GDM1 (cell line): ENCODE measurements at places on chromosomes 12 and 14.
A peak's percentile ranks its signal among the peaks of the same experiment; 100 is the strongest.

DNA sequence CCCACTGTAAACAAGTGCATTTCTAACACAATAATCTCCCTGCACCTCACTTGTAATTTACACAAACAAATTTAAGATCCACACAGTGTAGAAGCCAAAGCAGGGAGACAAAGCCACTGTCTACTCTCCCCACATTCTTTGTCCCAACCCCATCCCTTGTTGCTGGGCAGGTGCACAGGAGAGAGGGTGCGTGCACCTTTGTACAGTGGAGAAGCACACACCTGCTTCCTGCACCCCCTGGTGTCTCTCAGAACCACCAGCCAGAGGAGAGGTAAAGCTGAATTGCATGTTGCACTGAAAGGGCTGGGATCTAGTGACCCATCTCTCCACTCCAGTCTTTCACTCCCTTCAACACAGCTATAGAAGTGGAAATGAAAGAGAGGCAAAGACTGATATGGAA, 51.4 kb upstream of the IFNG-AS1 start:
- no peak for DNase-seq

DNA sequence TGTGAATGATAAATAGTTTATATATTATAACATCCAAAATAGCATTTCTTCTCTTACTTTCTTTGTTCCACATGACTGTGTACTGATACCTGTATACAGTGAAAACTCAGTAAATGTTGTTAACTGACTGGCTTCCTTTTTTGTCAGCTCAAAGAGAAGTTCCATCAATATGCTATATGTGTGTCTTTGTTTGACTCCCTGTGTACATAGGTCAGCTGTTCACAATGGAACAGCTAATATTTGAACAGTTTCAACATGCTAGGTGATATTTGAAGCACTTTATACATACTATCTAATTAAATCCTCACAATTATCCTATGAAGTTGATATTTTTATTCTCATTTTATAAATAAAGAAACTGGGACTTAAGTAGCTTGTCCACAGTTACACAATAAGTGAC, 15.3 kb upstream of the KICS2 start:
- DNase-seq = no peak

DNA sequence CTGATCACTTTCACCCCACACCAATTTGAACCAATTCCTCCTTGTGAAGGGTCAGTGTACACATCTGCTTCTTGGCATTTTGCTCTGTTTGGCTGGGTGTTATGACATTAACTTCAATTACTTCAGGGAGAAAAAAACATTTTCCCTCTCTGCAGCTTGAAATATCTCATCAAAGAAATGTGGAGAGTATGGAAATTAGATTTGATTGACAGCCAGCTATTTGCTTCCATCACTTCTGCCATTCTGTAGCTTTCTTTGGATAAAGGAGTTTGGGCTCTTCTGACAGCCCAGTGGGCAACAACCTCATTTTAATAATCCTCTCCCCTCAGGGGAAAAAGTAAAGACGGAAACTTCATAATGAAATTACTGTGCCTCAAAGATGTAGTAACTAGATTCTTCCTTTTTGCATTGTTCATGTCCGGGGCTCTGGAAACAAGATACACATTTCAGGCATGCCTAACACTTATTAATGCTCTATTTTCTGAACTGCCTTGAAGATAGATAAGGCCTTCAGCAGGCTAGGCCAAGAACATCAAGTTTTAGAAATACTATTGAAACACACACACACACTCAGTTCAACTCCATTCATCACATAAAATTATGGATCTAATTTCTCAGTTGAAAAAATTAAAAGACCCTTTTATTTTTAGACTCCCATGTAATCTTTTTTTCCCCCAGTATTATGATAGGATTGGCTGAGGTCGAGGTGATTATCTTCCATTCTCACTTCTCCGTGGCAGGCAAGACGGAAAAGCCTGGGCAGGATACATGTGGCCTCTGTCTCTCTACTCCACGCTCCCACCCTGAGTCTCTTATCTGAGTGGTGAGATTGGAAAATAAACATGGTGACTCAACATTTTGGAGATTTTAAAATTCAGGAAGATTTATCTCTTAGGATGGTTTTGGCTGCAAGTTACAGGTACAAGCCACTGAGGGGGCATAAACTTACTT, 10.3 kb upstream of the GPHB5 start:
- no peak for DNase-seq

- no peak for DNase-seq
Measured at GRCh38 chr12:26869104-26869494, 36.1 kb upstream of the ITPR2 start.

GRCh38 chr12:57795354-57795753, 12.8 kb downstream of the TSFM start:
- DNase-seq = no peak

DNA sequence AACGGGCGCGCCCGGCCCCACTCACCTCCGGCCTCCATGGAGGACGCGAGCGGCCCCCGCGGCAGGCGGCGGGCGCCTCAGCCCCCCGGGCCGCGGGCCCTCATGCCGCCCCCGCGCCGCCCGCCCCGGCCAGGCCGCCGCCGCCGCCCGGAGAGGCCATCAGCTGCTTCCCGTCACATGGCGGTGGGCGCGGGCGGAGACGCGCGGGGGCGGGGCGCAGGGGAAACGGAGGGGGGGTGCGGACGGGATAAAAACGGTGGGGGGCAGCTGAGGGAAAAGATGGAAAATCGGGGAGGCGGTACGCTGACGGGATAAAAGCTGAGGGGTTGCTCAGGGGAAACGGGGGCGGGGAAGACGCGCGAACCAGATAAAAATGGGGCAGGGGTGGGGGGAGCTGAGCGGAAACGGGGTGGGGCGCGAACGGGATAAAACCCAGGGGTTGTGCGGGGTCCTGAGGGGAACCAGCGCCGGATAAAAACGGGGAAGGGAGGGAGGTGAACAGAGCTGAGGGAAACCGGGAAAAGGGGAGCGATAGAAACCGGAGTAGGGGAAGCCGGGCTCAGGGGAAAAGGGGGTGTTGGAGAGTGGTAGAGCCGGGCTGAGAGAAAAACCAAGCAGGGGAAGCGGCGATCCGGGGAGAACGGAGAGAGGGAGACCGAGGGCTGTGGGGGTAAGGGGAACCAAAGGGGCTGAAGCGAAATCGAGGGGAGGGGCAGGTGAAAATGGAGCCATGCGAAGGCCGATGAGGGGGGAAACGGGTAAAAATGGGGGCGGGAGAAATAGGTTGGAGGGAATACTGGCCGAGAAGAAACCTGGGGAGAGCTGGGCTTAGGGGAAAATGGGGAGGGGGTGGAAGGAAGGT, at the start of gene WSB2:
TSS of gene WSB2 (minus strand) at position 169 of the 862 bp plus-strand sequence. CDS start at position 38, 131 bp downstream.
- no peak for DNase-seq

GRCh38 chr14:52961060-52961639, 10.3 kb upstream of the FERMT2 start:
- peak; percentile 11 for DNase-seq

GRCh38 chr12:2876431-2877046, 435 bp downstream of the FOXM1 start:
- peak; percentile 55 for DNase-seq

GRCh38 chr12:10406725-10407124, 2.8 kb downstream of the KLRC4 start:
- DNase-seq = no peak

DNA sequence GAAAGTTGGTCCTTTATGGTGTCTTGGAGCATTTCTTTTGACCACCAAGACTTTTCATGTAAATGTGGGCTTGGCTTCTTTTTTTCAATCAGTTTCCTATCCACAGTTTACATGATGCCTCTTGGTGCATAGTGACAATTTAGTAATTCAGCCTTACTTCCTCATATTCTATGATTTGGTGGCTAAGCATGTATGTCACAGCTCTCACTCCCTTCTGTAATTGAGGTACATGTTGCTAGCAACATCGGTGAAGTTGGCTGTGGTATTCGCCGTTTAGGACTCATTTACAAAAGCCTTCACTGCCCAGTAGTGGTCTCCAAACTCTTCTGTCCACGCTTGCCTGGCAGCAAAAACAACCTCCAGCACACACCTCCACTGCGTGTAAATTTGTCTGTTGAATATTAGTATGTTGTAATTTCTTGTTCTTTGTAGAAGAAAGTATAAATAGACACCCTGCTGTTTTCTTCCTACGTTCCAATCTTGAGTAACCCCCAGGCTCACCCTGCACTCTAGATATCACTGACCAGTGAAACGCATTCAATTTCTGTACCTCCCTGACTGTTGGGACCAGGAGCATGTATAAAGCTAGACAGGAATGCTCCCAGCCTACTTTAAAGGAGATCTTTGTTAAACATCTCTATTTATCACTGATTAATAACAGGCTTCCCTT, 90.4 kb downstream of the PPP2R5C start:
- no peak for DNase-seq

DNA sequence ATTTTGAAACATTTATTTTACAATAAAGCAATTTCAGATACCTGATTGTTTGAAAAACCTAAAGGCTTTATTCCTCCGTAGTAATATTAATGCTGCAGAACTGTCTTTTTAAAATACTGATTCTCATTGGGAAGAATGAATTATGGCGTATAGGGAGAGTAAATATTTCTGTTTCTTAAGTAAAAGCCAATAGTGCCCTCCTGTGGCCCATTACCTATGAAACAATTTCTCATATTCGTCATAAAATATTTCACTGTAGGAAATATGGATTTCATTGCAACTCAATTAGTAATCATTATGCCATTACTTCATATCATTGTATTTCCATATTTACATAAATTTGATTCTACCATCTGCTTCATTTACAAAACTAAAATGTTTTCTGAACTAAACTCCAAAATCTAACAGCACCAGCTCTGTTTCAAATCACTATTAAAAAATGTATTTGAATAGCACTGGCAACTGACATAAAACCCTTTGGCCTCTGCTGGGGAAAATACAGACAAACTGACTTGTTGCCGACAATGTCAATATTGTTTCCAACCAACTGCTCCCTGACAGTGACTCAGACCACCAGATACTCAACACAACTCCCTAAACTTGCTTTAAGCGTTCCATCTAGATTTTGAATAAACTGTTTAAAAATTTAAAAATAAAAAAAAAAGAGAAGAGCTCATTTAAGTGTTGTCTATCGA, 290.3 kb downstream of the NAV3 start:
- DNase-seq = no peak

DNA sequence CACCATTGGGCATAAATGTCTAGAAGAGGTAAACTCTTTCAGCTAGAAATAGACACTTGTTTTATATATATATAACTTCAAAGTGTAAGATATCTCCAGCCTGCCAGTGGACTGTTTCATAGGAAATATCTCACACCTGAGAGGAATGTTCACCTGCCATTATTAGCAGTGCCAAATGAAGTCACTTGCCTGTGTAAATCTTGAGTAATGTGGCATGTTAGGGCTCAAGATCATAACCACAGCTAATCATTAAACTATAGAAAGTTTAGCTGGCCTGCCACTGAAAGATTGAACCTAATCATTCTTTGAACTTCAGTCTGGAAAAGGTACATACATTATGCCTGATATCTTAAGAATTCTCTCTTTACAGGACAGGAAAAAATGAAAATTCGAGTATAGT, 25.5 kb upstream of the KCNJ8 start:
- DNase-seq = no peak

DNA sequence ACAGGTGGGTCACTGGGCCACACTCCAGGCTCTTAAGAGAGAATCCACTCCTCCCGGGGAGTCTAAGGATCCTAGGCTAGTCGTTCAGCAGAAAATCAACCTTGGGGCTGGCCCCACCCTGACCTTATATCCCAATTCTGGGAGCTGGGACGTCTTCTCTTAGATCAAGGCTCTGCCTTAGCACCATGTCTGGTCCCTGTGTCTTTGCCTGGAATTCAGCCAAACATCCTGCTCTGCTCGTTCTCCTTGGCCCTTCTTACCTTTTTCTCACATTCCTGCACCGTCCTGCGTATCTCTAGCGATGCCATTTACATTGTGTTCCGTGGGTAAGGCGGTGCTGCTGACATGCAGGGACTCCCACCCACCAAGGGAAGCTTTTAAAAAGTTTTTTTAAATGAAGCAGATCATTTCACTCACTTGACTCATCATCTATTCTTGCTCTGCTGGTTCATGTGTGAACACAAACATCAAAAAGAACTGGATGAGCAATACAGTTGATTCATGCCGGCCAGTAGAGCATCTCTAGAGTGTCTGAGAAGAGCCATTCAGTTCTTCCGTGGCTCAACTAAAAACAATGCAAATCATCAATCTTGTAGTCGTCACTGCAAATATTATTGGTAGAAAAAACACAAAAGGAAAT, 50.2 kb downstream of the KCNK13 start:
- no peak for DNase-seq

DNA sequence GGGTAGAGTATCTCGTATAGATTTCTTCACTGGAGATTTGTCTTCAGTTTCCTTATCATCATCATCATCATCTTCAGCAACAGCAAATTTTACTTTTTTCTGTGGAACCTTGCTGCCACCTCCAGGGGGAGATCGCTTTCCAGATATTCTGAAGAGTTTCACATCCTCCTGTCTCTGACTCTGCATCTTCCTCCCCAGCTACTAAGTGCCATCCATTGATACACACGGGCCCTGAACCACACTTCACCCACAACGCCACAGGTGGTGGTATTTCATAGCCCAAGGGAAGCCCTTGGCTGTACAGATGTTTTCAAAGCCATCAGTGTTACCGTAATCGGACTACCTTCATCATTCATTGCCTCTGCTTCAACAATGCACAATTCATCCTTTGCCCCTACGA, 82.2 kb downstream of the PPP2R5C start:
- DNase-seq = no peak

DNA sequence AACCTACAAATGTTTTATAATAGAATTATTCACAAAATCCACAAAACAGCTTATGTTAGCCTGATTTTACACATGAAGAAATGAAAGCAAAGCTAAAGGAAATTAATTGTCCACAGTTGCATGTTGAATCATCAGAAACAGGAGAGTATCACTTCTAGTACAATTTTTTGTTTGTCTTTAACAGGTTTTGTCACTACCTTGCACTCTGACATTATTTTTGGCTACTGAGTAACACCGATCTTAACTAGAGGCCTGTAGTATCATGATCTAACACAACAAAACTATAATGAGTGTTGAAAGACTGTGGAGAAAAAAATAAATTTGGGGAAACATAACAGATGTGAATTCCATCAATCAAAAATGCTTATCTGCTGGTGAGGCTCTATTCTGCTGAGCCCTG, 60.1 kb downstream of the TAOK3 start:
- no peak for DNase-seq

GRCh38 chr12:85155791-85156190, 119.6 kb downstream of the LRRIQ1 start:
- DNase-seq = no peak

DNA sequence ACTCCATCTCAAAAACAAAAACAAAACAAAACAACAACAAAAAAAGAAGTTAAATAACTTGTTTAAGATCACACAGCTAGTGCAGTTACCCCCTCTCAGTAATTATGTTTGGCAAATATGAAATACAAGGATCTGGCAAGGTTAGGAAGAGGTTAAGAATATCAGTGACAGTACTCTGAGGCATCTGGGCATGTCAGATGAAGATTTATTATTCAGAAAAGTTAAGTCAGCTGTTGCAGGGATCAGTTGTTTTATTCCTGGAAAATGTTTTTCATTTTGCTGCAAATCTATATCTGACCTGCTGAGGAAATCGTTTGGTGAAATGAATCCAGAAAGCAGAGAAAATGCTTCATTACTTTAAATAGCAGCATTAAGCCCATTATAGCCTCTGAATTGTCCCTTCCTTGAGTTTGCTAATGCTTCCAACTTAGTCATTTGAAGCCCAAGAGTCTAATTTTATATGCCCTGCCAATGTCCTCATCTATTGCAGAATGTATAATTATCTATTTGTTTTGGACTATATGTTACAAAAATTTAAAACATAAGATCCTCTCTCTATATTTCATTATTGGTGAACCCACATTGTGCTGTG, 8.1 kb downstream of the GPX2 start:
- DNase-seq = no peak

- no peak for DNase-seq
Measured at GRCh38 chr14:33348510-33348909, 409.8 kb downstream of the NPAS3 start.

GRCh38 chr14:71175491-71175890, 268.2 kb downstream of the PCNX1 start:
- DNase-seq = no peak
